ENCODE measurements at places on chromosomes 16 and 17. TPM values are rescaled to one million over a fixed set of nuclear protein-coding genes. Genes with fewer than 3 reads are reported as not detected.

- DNase-seq: peak; percentile 43
These were observed 21.0 kb upstream of the MTMR4 start for GRCh38 chr17:58535431-58535830.

DNA sequence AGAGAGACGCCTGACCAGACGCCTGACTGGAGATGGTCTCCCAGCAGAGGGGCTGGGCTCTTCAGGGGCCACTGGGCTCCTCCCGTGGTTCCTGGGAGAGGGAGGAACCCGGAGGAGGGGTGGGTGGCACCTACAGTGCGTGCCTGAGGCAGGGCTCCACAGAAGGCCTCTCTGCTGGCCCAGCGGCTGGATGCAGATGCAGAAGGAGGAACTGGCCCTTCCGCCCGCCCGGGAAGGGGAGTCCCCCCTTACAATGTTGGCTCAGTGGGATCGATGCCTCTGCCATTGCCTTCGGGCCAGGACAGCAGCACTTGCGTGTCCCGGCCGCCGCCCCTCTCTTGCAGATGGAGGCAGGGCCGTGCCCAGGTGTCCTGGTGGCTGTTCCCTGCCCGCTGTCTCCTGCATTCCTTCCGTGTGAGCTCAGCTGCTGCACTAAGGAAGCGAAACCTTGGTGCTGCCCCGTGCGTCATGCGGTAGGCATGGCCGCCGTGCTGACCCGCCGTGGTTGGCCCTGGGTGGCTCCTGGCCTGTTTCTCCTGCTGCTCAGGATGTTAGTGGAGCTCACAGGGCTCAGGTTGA, 15.1 kb downstream of the BAIAP2 start:
- no peak for DNase-seq

Gene SLC46A1
- 11.6 TPM for total RNA-seq

Gene BICDL2
- total RNA-seq: not detected

GRCh38 chr17:75902406-75902805, 2.3 kb downstream of the MRPL38 start:
- no peak for DNase-seq

DNA sequence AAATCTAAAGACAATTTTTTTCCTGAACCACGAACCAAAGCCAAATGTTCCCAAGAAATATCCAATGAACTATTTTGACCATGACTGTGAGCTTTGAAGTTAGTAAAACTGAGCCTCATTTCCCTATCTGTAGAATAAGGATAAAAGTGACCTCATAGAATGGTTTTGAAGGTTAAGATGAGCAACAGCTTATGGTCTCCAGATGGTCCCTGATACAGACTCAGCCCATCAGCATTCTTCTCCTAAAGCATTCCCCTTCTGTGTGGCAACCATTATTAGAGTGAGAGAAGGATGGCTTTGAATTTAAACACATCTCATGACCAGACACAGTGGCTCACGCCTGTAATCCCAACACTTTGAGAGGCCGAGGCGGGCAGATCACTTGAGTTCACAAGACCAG, 70.1 kb downstream of the COPRS start:
- no peak for DNase-seq

DNA sequence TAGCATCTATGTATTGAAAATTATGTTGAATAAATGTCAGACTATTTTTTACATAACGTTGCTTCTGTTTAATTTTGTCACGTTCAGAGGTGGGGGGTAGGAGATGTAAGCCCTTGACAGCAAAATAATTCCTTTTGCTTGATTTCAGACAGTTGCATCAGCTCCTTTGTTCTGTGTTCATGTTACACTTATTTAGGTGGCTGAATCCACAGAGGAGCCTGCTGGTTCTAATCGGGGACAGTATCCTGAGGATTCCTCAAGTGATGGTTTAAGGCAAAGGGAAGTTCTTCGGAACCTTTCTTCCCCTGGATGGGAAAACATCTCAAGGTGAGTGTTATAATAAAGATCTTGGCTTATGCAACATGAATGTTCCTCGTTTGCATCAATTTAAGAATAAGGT, 4.5 kb downstream of the HERPUD1 start:
- DNase-seq: no peak

Gene BAIAP3
- total RNA-seq: 7.4 TPM

Gene LGALS9C
- not detected for total RNA-seq

Gene BRICD5
- total RNA-seq: 24.4 TPM

DNA sequence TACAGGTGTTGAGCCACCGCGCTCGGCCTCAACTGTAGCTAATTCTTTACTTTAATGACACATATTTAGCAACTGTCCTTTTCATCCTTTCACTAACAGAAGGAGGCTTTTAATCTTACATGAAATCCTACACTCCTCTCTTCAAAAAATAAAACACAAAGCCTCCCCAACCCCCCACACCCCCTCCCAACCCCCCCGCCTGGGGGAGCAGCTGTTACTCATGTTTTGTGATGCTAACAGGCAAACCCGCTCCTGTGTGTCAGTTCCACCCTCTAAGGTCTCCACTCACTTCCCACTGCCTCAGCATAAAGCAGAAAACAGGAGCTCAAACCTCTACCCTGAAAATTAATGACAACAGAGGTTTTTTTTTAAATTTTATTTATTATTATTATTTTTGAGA, 55.4 kb upstream of the SLC25A19 start:
- DNase-seq: no peak

DNA sequence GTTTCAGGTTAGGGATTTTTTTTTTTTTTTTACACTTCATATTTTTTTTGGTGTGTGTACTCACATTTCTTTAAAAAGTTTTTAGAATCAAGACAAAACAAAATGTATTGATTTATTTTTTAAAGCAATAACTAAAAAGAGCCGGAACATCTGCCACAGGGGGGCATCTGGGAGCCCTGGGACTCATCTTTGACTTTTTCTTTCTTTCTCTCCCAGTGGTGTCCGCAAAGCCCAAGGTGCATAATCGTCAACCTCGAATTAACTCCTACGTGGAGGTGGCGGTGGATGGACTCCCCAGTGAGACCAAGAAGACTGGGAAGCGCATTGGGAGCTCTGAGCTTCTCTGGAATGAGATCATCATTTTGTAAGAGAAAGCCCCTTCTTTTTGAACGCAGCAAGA, 36.3 kb downstream of the WWP2 start:
- peak; percentile 46 for DNase-seq

Gene SEPTIN1
- total RNA-seq: 0.92 TPM

DNA sequence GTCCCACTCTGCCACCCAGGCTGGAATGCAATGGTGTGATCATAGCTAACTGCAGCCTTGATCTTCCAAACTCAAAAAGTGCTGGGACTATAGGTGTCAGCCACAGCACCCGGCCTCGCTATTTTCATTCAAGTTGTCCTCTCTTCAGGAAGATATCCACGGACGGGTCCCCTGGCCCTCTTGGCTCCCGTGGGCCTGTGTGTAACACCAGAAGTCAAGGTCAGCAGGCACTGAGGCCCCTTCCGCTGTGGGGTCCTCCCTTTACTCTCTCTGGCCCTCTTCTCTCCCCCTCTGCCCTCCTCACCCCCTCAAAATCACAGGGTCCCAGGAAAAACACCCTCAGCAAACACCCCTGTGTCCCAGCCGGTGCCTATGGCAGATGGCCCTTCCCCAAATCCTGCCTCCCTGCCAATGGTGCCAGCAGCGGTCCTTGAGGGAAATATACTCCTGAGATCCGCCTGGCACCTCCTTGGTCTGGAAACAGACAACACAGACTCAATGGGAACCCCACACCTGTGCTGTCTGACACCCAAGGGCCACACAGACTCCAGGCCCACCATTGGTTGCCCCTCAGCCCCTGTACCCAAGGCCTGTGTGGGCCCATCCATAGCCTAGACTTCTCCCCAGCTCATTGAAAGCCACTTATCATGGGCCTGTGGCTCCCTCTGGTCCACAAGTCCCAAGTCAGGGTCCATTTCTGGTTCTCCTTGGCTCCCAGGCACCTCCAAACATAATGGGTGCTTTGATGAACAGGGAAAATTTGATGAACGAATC, 221.5 kb downstream of the ZNF423 start:
- DNase-seq: no peak

DNA sequence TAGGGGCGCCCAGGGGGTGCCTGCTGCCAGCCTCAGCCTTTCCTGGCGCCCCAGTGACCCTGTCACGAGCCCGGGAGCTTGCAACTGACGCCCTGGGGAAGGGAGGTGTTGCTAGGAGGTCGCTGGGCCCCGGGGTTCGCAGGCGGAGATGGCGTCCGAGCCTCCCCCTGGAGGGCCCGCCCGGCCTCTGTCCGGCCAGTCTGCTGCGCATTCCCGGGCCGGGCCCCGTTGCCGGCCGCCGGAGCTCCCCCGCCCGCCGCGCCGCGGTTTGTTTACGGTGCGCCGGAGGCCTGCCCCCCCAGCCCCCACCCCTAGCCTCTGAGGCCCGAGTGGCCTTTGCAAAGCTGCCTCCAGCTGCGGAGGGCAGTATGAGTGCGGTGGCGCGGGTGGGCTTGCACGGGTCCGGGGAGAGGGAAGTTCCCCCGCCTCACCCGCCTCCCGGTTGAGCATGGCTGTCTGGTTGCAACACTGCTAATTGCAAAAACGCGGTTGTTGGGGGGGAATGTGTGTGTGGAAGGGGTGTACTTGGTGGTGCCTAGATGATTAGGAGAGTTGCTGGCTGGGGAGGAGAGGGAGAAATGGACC, 514 bp downstream of the THRA start:
- DNase-seq: peak; percentile 72

GRCh38 chr16:15461376-15461775, 27.0 kb downstream of the BMERB1 start:
- DNase-seq: no peak

GRCh38 chr17:11212792-11213191, 28.2 kb upstream of the SHISA6 start:
- no peak for DNase-seq

DNA sequence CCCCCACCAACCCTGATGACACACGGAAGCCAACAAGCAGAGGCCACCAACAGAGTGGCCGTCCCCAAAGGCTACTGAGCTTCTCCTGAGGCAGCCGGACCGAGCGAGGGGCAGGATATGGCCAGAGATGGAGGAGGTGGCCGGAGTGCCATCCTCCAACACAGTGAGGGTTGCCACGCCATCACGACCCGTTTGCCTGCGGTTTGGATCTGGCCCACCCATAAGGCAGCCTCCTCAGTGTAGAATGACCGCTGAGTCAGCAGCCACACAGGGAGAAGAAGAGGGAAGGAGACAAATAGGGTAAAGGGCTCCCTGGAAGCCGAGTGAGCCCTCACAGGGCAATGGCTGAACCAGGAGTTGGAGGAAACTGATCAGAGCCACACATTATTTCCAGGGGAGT, 13.8 kb downstream of the HNF1B start:
- DNase-seq: no peak

Gene OR2C1
- total RNA-seq: not detected

DNA sequence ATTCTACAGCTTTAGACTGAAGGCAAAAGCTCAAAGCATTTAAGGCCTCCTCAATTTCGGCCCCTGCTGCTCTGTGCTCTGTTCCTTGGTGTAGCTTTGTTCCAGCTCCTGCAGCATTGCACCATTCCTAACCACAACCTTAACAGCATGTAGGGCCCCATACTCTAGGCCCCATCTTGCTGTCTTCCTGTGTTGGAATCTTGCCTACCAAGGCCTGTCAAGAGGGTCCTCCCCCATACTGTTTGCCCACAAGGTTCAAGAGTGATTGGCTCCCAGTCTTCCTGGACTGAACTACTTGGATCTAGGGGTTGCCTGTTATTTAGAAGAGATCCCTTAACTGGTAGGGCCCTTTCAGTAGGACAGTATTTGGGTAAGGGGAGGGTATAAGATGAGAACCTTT, 26.8 kb downstream of the TRPV2 start:
- DNase-seq: peak; percentile 94

Gene RRAD
- 51.6 TPM for total RNA-seq

DNA sequence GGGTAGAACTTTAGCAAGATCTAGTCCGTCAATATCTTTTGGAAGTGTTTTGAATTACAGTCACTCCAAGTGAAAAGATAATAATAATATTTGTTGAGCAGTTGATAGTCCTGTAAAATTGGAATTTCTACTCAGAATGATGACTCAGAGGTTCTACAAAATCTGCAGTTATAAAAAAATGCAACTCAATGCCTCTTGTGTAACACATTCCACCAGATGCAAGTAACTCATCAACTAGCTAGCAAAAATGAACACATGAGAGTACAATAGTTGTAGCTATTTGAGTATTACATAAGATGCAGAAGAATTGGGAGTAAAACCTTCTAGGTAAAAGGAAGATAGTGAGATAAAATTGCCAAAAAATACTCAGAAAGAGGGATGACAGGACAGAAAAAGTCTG, 177.2 kb downstream of the CDH8 start:
- DNase-seq: no peak

DNA sequence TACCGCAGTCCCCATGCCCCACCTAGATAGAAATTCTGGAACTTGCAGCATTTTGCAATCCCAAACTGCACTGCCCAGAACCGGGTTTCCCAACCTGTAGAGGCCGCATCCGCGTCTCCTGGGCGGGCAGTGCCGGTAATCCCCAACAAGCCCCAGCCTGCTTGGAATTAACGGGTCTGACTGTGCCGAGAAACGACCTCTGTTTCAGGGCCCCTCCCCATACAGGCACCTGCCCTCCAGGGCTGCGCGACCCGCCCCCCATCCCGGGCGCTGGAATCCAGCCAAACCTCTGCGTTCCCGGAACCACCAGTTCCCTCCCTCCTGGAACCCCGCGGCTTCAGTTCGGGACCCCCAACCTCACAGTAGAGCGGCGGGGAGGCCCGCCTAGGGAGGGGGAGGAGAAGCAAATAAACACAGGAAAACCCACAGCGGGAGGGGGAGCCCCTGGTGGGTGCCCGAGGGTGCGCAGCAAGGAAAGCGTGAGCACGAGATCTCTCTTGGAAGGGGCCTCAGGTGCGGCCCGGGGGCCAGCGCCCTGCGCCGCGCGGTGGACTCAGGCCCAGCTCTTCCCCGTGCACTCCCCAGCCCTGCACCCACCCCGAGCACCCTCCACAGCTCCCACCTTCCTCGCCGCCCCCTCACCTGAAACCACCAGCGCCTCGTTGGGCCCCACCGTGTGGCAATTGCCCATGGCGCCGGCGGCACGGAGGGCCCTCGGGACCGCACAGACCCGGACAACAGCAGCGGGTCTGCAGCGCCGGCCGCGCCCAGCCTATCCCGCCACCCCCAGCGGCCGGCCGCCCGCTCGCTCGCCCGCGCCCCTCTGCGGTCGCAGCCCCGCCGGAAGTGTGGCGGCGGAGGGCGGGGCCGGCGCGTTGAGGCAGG, at the start of gene FLOT2:
TSS of gene FLOT2 (minus strand) at position 850 of the 885 bp plus-strand sequence. CDS start at position 691, 159 bp downstream.
- DNase-seq: peak; percentile 83

Gene KRTAP4-6
- not detected for total RNA-seq

- DNase-seq: no peak
These were observed 9.7 kb downstream of the LUC7L3 start for GRCh38 chr17:50728881-50729765.

Gene TP53TG3B
- not detected for total RNA-seq

DNA sequence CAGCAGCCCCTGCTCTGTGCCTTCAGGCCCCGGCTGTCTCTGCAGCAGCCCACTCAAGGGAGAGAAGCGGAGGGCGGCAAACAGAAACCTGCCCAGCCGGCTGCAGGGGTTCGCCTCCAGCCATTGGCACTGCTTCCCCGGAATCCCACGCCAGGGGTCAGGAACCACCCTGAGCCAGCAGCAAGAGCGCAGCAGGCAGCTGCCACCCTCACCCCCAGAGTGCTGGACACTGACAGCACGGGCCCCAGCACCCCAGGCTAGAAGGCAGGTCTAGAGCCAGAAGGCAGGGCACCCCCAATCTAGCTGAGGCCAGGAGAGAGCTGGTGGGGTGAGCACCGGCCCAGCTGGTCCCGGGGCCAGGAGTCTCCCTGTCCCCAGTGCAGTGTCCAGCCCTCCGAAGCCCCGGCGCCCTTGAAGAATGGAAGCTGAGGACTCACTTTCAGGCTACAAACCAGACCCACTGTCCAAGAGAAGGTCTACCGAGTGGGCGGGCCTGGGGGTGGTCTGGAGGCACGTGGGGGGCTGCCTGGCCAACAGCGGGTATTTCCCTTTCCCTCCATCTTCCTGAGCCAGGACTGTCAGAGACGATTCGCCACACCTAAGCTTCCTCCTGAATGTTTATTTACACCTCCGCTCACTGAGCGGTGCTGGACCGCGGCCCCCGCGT, 8.4 kb downstream of the UBALD2 start:
- DNase-seq: no peak
